ENCODE measurements at places on chromosomes 12 and 14.

- no peak for DNase-seq
Measured at GRCh38 chr14:55433880-55434804, 6.3 kb downstream of the TBPL2 start.

DNA sequence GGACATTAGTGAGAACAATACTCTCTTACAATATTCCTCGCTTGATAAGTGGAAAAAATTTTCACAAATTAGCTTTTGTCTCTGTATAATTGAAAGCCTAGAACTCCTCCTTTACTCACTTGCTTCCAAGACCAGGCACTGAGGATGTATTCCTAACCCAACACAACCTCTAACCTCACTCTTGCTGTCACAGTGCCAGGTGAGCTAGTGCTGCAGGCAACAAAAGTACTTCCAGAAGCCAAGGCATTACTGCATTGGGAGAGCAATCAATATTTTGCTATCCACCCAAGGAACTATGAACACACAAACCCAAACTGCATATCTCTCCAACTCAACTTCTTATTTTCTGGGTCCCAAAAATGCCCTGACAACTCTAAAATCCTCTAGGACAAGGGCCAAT is 1081.0 kb downstream of the VRK1 start:
- no peak for DNase-seq

GRCh38 chr14:96584199-96584906 is 82.2 kb downstream of the PAPOLA start:
- DNase-seq: no peak

DNA sequence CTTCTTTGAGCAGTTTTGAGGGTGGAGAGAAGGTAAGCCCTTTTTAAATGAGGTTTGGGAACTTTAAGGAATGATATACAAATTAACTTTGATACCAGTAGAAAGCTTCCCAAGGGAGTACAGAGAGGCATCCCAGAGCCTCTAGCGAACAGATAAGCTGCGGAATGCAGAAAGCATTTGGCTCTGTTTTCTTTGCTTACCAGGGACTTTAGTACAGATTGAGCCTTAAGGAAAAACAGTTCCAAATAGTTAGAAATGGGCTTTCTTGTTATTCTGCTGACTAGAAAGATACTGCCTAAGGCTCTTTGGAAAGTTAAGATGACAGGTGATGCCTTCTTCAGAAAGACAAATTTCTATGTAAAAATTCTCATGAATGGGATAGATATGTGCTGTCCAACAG is 261.7 kb upstream of the FOXN3 start:
- no peak for DNase-seq

- DNase-seq: no peak
Measured at GRCh38 chr12:29725587-29726320, 58.0 kb downstream of the TMTC1 start.

- no peak for DNase-seq
Measured at GRCh38 chr12:91672130-91672529, 473.5 kb downstream of the BTG1 start.

GRCh38 chr12:40688085-40688725 is 4.0 kb upstream of the CNTN1 start:
- DNase-seq: no peak

- DNase-seq: no peak
Measured at GRCh38 chr14:77260631-77261030, 10.4 kb downstream of the NGB start.

DNA sequence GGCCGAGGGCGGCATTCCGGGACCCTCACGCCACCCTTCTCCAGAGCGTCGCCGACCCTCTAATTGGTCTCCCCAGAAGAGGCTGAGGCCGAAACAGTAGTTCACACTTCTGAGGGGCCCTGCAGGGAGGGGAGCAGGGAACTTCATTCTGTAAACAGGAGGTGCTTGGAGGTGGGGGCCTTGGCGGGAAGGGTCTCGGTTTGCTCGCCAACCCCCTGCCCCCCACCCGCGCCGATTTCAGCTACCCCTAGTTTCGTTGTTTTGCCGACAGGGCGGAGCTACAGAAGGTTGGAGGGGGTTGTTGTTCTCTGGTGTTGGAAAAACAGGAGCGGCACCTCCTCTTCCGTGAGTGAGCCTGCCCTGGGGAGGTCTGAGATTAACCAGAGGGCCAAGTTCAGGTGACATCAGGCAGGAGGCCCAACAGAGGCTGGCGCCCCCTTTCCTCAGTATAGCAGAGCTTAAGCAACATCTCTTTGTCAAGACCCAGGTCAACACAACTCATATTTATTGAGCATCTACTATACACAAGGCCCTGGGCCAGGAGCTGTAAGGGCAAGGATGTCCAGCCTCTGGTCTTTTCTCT is 682 bp downstream of the ERBB3 start:
- DNase-seq: no peak

- no peak for DNase-seq
Measured at GRCh38 chr14:96057738-96058137, 18.6 kb downstream of the C14orf132 start.

DNA sequence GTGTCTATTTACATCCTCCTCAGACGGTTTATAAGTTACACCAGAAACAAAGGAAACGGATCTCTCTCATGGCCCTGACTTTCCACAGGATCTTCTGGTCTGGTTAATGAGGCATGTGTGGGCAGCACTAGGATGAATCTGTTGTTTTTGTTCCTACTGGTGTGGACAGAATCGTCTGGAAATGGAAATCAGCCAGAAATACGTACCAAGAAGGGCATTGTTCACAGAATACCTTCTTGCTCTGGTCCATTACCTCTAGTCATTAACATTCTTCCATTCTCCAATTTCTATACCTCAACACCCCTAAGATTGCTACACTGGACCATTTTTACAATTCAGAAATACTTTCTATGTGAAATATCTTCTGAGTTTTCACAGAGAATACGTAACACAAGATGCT is 86.0 kb downstream of the TPH2 start:
- no peak for DNase-seq

DNA sequence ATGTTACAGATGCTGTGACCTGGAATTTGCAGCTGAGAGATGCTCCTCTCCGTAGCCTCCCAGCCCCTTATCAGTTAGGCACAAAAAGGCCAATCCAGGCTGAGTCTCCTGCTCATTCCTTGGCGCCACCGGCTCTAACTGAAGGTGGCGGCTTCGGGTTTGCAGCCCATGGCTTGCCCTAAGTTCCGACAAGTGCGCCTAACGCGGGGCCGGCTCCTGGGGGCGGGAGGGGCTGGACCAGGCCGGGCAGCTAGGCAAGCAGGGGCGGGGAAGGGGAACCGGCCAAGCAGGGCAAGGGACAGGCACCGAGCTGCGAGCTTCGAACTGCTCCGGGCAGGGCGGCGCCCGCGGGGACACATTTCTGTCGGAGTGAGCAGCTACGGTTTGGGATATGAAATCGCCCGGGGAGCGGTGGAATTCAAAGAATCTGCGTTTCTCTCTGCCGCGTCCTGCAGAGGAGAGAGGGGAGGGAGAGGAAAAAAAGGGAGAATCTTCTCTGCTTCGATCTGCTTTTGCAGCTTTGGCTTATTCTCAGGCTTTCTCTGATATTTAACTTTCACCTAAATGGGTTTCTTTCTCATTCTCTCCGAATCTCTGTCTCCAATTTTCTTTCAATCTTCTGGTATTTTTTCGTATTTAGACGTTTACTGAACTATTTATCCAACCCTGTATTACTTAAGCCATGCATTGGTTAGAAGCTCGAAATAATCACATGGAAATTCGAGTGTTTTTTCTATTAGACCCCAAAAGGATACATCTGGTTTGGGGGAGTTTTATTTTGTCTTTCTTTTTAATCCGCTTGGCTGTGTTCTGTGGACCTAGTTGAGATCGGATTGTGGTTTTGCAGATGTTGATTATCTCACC is 1.6 kb upstream of the HOXC12 start:
- DNase-seq: no peak

- no peak for DNase-seq
Measured at GRCh38 chr14:86299994-86300393, 770.0 kb downstream of the FLRT2 start.

- no peak for DNase-seq
Measured at GRCh38 chr12:115268451-115268850, 584.5 kb upstream of the TBX3 start.

DNA sequence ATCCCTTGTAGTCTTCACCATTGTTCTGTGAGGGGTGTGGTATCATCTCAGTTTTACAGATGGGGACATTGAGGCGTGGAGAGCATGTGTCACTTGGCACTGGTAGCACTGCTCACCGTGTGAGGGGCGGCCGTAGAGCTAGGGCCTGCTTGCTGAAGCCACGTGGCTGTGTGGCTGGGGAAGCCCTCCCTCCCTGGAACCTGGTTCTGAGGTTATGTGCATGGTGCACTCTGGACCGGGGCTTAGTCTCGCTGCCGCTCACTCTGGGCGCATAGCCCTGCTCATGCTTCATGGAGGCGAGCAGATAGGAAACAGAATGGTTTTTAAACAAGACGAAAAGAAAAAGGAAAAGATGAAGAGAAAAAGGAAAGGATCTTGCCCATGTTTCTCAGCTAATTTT is 46.1 kb downstream of the CACNA1C start:
- DNase-seq: no peak

DNA sequence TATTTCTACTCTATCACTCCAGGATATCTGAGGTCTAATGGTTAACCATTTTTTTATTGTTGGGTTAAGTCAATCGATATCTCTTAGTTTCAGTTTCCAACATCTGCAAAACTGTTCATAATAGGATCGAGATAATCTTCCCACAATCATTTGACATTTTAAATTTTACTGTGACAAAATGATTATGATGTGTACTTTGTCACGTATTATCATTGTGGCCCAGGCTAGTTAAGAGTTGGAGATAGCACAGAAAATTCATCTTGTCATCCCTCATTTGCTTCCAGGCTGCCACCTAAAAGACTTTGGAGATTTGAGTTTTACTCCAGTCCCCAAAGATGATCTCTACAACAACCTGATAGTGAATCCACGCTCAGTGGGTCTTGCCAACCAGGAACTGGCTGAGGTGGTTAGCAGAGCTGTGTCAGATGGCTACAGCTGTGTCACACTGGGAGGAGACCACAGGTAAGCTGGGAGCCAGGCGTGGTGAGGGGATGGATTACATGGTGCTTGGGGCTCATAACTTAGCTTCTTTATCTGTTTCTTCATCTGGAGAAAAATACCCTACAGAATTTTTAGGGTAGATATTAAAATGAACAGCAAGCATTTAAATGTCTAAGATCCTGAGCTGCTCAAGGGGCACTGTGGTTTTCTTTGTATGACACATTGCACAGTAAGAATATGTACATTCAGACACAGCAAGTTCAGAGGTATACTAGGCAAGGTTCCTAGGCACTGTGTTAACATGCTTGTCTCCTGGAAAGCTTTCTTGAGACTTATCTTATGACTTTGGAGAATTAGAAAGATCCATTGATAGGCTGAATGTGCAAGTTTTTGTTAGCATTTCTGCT is 22.4 kb downstream of the ARG2 start:
- no peak for DNase-seq

DNA sequence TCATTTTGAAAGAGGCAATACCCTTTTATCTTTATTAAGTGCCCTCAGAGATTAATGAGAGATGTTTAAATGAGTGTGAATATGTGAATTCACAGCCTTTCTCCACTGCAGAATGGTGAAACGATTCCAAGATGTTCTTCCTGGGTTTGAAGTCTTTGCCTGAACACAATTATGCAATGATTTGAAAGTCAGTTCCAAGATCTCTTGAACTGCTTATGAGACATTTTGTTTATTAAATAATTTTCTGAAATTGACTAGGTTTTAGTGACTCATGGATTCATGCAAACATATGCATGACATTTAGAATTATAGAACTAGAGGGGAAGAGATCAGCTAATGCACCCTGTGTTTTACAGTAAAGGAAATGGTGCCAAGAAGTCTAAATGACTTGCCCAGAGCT is 118.1 kb upstream of the SLC38A2 start:
- DNase-seq: no peak

- no peak for DNase-seq
Measured at GRCh38 chr12:26520869-26521268, 312.1 kb downstream of the ITPR2 start.
